ENCODE measurements at places on chromosomes 7 and 10.

DNA sequence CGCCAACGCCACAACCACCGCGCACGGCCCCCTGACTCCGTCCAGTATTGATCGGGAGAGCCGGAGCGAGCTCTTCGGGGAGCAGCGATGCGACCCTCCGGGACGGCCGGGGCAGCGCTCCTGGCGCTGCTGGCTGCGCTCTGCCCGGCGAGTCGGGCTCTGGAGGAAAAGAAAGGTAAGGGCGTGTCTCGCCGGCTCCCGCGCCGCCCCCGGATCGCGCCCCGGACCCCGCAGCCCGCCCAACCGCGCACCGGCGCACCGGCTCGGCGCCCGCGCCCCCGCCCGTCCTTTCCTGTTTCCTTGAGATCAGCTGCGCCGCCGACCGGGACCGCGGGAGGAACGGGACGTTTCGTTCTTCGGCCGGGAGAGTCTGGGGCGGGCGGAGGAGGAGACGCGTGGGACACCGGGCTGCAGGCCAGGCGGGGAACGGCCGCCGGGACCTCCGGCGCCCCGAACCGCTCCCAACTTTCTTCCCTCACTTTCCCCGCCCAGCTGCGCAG lies 424 bp downstream of the EGFR start:
- DNase-seq, result no peak

DNA sequence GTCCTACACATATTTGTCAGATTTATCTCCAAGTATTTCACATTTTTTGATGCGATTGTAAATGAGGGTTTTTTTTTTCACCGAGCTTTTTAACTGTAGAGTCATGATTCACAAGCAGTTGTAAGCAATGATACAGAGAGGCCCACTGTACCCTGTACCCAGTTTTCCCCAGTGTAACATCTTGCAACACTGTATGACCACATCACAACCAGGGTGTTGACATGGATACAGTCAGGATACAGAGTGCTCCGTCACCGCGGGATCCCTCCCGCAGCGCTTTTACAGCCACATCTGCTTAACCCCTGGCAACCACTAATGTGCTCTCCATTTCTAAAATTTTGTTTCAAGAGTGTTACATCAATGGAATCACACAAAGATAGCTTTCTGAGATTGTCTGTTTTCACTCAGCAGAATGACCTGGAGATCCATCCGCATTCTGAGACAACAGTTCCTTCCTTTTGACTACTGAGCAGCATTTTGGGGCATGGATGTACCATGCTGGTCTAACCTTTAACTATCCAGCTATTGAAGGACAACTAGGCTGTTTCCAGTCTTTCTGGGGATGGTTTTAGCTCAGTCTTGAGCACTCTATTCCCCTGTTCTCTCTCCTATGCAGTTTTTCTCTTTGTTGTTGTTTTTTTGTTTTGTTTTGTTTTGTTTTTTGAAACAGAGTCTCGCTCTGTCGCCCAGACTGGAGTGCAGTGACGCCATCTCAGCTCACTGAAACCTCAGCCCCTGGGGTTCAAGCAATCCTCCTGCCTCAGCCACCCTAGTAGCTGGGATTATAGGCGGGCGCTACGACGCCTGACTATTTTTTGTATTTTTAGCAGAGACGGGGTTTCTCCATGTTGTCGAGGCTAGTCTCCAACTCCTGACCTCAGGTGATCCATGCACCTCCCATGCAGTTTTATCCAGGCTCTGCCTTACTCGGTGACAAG lies 25.9 kb downstream of the GPRIN2 start:
- no peak for DNase-seq

GRCh38 chr10:5285186-5285585 lies 79.6 kb upstream of the UCN3 start:
- DNase-seq, result no peak

GRCh38 chr10:113345826-113346624 lies 206.8 kb upstream of the HABP2 start:
- DNase-seq, result no peak
